ENCODE measurements at places on chromosomes 1 and 21.

DNA sequence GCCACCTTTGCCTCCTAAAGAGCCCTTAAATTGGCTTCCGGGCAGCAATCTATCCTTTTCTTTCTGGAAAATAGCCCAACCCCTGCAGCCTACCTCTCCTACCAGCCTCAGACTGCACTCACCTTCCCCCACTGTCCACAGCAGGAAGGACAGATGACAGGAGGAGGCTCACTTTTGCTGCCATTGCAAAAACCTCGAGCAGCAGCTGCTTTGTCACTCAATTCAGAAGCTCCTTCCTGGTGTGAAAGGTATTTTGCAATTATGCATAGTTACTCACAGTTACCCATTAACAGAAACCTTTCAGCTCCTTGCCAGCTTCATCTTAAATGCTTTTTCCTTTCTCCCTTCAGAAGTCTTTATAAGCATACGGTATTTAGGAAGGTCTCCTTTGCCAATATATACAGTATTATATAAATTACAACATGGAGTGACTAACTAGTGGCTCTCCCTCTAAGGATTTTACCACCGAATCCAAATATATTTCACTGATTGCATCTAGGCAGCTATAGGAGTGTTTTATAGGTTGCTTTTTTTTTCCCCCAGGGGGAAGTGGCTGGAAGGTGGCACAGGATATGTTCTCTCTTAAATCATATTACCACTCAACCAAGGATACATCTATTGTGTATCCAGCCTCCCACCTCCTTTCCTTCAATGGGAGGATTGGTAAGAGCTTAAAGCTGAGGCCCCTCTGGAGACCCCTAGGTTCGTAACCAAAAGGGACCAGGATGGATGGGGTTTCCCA lies 142.1 kb upstream of the IPO9 start:
- no peak for DNase-seq
- peak overlapping the region; percentile 2 for H3K4me3 ChIP-seq
- no peaks in the 10 kb centered on the region for H3K27me3 ChIP-seq
- no peaks in the 10 kb centered on the region for H3K36me3 ChIP-seq
- H3K4me1 ChIP-seq = peaks cover 28% of the 10 kb centered on the region
- H3K27ac ChIP-seq = no peak overlapping the region

GRCh38 chr1:161905269-161905884 lies 118.3 kb downstream of the OLFML2B start:
- DNase-seq = no peak
- no peaks in the 10 kb centered on the region for H3K36me3 ChIP-seq
- H3K27ac ChIP-seq = no peak overlapping the region
- no peak overlapping the region for H3K4me3 ChIP-seq

GRCh38 chr1:225476100-225476511 lies 48.3 kb upstream of the LBR start:
- H3K36me3 ChIP-seq = no peaks in the 10 kb centered on the region
- H3K27me3 ChIP-seq = no peaks in the 10 kb centered on the region
- no peak overlapping the region for H3K4me3 ChIP-seq
- peak; percentile 31 for DNase-seq
- no peaks in the 10 kb centered on the region for H3K4me1 ChIP-seq

DNA sequence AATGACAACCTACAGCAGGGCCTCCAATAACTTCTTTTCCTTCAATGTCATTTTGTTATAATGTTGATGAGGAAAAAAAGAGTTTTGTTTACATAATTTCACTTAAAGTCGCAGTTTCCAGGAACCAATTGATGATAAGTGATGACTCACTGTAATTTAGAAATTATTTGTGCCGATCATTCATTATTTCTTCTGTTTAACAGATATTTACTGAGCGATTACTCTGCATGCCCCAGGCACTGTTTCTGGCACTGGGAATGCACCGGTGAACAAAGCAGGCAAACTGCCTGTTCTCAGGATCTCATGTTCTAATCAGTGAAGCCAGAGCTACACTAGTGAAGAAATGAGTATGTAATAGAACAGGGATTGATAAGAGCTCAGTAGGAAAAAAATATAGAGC lies 403.4 kb downstream of the NTNG1 start:
- H3K27ac ChIP-seq = no peak overlapping the region
- no peaks in the 10 kb centered on the region for H3K27me3 ChIP-seq
- H3K36me3 ChIP-seq = no peaks in the 10 kb centered on the region
- H3K4me1 ChIP-seq = no peaks in the 10 kb centered on the region

All from H1 (cell line).